ENCODE measurements at places on chromosomes 12 and 14.

DNA sequence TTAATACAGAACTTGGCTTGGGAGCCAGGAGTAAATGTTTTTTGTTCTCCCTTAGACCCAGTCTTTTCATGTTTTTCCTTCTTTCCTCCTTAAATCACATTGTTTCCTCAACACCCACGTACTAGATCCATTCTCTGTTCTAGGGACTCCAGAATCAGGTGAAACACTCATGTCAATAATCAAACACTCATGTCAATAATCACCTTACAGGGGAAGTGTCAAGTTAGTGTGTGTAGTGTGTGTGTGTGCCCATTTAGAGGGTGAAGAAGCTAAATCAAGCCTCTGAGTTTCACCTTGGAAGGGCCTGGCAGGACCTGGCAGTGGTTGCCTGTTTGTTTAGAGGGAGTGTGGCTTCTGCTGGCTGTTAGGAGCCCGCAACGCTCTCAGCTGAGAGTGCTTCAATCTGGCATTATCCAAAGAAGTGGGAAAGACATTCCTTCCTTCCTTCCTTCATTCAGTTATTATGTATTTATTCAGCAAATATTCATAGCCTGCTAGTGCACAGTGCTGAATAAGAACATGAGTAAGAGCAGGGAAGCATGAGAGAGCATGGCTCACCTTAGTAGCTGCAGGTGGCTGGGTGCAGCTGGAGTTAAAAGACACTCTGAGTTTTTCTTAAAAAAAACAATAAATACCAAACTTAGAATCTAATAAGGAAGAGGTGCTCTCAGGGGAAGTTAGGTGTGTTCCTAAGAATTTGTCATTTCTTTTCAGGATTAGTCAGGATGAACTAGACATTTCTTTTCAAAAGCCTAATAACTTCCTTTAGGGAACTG lies 17.6 kb upstream of the EID3 start:
- no peak for DNase-seq

DNA sequence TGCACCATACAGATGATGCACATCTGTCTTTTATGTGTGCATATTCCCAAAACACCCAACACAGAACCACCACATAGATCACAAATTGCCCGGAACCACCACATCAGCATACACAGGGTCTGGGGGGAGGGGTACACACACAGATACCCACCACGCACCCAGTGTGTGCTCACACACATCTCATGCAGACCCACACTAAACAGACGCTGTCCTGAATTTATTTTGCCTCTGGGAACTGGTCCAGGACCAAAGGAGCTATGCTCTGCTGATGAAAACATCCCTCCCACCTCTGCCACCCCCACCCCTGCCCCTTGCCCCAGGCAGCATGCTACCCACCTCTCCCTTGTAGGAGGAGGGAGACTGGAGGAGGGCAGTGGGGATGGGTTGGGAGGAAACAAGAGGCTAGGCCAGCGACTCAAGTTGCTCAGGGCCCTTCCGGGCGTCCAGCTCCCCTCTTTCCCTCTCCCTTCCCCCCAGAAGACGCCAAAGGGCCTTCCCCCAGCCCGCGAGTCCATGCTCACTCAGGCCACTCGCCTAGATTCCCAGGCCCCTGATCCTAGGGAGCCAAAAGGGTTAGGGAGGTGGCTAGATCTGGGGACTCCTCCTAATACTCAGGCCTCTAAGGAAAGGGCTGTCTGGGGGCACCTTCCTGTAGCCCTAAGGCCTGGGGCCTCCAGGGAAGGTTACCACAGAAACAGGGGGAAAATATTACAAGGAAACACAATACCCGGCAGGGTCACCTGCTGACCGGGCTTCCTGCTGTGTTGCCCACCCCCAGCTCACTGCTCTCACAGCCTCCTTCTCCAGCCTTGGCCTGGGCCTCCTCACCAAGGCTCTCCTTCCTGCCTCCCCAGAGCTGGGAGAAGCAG lies 3.1 kb downstream of the HDAC7 start:
- DNase-seq, result no peak

GRCh38 chr12:4441355-4442335 lies 4.0 kb downstream of the FGF6 start:
- no peak for DNase-seq

DNA sequence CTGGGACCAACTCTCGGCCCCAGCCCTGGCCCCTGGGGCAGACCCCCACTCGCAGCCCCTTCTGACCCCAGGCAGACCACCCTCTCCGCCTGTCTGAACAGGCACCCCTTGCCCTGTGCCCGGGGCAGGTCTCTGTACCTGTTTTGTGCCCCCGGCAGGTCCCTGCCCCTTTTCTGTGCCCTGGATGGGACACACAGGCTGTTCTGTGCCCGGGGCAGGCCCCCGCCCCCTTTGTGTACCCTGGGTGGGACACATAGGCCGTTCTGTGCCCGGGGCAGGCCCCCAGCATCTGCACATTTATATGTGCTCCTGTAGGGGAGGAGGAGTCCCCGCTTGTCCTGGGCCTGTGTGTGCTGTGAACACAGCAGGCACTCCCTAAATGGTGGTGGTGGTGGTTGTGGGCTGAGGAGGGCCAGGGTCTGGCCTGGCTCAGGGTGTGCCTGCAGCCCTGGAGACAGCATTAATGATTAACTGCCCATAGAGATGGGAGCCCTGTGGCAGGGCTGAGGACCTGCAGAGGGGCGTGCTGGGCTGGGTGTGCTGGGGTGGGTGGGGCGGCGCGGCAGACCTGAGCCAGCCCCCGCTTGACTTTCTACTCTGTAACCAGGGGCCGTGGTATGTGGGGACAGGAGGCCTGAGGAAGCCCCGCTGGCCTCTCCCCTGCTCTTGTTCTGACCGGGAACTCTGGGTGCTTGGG lies 3.7 kb downstream of the FBRSL1 start:
- DNase-seq, result no peak

DNA sequence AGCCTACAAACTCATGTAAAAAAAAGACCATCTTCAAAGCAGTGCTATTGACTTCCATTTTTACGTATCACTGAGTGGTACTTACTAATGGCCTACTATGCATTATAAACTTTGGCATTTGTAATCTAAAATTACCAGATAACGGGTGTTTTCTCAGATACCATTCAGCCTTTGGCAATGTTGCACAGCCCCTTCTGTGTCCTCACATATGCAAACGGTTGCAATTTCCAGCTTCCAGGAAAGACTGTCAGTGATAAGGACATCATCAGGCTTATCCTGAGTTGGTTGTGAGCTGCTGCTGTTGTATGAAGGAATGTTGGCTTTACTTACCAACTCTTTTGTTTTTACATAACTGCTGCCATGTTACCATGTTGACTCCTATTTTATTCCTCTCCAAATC lies 1.6 kb upstream of the SLC6A13 start:
- DNase-seq, result no peak

DNA sequence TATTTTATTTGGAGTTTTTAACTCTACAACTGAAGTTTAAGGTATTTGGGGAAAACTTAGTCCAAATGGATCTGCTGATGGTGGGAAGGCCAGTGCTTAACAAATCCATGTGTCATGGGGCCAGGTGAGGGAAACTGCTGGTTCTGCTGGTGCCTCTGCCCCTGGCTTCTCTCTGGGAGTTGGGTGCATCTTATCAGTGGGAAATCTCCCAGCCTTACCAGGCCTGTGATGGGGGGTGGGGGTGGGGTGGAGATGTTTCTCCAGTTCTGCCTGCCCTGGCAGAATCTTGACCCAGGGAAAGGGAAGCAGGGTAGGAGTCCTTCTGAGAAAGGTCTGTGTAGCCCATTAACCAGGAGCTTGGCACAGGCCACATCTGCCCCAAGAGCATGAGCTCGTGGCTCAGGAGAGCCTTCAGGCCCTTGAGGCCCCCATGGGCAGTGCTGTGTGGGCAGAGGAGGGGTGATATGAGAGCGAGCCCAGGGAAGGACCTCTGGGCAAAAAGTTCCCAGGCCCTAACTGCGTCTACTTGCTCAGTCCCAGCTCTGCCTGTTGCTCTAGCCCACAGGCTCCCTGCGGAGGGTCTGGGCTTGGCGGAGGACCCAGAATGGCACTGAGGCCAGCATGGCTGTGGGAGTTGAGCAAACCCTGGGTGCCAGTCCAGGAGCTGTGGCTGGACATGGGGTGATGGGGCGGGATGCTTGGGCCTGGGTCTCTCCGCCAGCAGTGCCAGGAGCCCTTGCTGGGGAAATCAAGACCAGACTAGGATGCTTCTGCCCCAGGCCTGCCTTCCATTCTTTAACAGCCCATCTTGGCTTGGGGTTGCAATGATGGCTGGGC lies 18.2 kb downstream of the VASH1 start:
- DNase-seq, result no peak

DNA sequence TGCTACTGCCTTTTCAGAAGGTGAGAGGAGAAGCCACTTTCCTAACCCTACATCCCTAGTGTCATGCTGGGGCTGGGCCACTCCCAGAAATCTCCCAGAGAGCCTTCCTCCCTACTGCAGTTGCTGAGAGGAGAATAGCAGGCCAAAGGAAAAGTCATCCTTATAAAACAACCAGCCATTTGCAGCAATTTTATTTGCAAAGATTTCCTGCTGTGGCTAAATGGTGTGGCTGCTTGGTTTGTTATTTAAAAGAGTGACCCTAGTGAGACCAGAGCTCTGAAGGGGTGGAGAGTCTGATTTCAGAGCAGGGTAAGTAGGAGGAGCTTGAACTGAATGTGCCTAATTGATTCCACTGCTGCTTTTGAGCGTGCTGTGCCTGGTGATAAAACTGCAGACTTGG lies 232.0 kb downstream of the GRIN2B start:
- no peak for DNase-seq

DNA sequence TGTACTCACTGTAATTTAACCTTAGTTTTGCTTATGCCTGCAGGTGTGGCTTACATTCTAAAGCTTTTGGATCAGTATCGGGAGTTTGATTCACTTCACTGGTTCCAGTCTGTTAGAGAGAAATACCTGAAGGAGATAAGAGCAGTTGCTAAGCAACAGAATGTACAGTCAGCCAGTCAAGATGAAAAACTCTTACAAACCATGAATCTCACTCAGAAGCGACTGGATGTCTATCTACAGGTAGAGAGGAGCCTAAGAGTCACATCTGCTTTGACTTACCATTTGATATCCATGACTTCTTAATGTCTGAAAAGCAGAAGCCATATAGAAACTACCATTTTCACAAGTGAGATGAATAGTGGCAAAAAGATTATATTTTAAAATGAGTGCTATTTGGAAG lies 56.5 kb downstream of the WASHC4 start:
- DNase-seq, result no peak

- DNase-seq, result no peak
Measured at GRCh38 chr12:88570103-88570502, 10.2 kb downstream of the KITLG start.

Measured in SW 1271 (cell line).